ENCODE measurements at places on chromosomes 13 and 19. TPM values are rescaled to one million over a fixed set of nuclear protein-coding genes. Genes with fewer than 3 reads are reported as not detected.
A peak's percentile ranks its signal among the peaks of the same experiment; 100 is the strongest.

Gene NFIX
- 18.4 TPM for polyA plus RNA-seq

Gene SIAH3
- 0.86 TPM for polyA plus RNA-seq

Gene ZNF814
- 49.1 TPM for polyA plus RNA-seq

Gene B3GNT8
- polyA plus RNA-seq, result 6.5 TPM

Gene ADGRL1
- 34.3 TPM for polyA plus RNA-seq

Gene NR1H2
- 31.7 TPM for polyA plus RNA-seq

Gene MUC16
- 0.07 TPM for polyA plus RNA-seq

Gene ZNF112
- 14.2 TPM for polyA plus RNA-seq

Gene FGF21
- polyA plus RNA-seq, result not detected

Gene RASIP1
- polyA plus RNA-seq, result 18.7 TPM

Gene ZNF865
- polyA plus RNA-seq, result 8.2 TPM

Gene GPR183
- polyA plus RNA-seq, result 2.2 TPM

Gene VSTM1
- polyA plus RNA-seq, result 0.18 TPM

Gene CBY2
- 1.1 TPM for polyA plus RNA-seq

- no peak for DNase-seq
These were observed 102.0 kb downstream of the LACC1 start for GRCh38 chr13:43981512-43982301.

GRCh38 chr19:4174895-4175668 lies 7.3 kb downstream of the SIRT6 start:
- no peak for DNase-seq

GRCh38 chr13:102758842-102759241 lies 14.7 kb downstream of the TEX30 start:
- no peak for DNase-seq

GRCh38 chr13:60229708-60230272 lies 66.1 kb upstream of the DIAPH3 start:
- DNase-seq, result no peak

- no peak for DNase-seq
These were observed 184.8 kb downstream of the KDM4B start for GRCh38 chr19:5153601-5154128.

GRCh38 chr13:30908416-30908980 lies 2.4 kb downstream of the MEDAG start:
- no peak for DNase-seq

- no peak for DNase-seq
These were observed 96.1 kb upstream of the MBNL2 start for GRCh38 chr13:97125810-97126738.

DNA sequence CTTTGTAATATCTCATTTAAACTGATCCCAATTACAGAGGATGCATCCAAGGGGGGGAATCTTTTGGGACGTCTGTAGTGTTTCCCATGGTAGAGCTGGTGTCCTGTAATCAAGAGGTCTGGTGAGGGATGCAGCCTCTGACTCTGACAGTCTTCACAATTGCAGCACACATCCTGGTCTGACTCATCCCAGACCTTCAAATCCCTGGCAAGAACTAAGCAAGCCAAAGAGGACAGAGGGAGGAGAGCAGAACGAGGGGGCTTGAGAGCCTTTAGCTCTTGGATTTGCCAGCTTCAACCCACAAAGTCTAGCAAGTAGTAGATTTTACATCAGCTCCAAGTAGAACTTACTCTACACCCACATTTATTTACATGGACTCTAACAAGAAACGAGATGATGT lies 17.3 kb upstream of the FCGBP start:
- no peak for DNase-seq

DNA sequence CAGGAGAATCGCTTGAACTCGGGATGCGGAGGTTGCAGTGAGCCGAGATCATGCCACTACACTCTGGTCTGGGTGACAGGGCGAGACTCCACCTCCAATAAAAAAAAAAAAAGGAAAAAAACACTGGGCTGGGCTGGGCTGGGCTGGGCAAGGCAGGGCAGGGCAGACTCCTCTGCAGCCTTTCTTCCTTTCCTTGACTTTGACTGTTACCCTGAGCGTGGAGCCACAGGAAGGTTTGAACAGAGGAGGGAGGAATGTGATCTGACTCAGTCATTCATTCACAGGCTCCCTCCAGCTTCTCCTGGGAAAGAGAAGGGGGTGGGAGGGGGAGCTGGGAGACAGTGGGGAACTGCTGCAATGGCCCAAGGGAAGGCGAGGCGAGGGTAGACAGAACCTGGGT lies 2.7 kb upstream of the ACTN4 start:
- DNase-seq, result no peak

DNA sequence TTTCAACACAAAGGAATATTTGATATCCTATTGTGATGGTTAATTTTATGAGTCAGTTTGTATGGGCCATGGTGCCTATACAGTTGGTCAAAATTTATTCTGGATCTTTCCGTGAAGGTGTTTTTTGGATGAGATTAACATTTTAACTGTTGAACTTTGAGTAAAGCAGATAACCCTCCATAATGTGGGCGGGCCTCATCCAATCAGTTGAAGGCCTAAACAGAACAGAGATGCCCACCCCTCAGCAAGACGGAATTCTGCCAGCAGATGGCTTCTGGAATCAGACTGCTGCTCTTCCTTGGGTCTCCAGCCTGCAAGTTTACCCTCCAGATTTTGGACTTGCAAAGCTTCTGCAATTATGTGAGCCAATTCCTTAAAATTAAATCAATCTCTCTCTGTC lies 16.0 kb downstream of the CSNK1A1L start:
- DNase-seq, result no peak

DNA sequence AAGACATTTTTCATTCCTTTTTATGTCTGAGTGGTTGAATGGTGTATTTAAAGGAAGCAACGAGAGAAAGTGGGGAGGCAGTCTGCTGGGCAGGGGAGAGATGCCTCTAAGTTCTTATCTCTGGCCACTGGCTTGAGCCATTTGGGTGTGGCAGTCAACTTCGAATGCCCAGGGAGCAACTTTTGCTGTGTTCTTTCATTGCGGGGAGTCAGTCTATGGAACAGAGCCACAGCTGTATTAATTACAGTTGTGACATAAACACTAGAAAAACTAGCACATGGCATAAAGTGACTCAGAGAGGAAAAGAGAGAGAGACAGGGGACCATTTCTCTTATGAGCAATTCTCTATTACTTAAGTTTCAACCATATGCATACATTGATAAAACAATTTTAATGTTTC lies 40.4 kb upstream of the PDCD5 start:
- DNase-seq, result no peak

DNA sequence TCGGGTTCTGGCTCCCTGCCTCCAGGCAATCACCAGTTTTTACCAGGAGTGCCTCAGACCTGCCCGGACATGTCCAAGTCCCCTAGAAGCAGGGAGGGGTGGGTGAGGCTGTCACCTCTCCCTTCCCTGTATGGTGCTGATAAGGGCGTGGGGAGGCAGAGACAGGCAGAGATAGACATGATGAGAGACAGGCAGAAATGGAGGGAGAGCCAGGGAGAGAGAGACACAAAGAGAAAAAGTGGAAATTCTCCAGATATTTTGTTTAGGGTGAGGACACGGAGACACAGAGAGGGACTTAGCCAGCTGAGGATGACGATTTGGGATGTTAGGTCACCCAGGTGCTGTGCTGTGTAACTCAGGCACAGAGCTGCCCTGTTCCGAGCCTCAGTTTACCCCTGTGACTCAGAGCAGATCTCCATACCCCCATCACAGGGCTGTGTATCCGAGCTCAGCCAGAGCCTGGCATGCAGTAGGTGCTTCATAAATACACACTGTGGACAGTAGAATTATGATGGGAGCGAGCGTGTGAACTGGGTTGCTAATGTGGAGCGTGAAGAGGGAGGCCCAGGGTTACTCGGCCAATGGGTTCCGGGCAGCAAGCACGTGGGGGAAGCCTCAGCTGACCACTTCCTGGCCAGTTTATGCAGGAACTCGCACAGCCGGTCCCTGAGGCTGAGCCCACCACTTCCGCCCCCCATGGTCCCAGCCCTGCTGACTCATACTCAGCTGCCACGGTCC lies 11.9 kb upstream of the GDF15 start:
- DNase-seq, result peak; percentile 81

DNA sequence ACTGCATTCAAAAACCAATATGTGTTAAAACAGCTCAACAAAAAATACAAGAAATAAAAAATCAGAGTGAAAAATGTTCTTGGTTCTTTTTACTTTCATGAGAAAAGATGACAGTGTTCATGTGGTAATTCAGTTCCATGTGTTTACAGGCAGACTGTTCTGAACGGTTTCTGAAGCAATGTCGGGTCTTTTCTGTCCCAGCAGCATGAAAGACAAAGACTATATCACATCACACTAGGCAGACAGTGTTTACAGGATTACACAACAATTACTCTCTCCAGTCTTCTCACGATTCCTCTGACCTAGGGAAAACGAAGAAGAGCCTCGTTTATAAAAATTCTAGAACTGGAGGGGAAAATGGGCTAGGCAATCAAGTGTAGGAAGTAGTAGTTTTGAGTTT lies 83.4 kb downstream of the UBL3 start:
- no peak for DNase-seq

DNA sequence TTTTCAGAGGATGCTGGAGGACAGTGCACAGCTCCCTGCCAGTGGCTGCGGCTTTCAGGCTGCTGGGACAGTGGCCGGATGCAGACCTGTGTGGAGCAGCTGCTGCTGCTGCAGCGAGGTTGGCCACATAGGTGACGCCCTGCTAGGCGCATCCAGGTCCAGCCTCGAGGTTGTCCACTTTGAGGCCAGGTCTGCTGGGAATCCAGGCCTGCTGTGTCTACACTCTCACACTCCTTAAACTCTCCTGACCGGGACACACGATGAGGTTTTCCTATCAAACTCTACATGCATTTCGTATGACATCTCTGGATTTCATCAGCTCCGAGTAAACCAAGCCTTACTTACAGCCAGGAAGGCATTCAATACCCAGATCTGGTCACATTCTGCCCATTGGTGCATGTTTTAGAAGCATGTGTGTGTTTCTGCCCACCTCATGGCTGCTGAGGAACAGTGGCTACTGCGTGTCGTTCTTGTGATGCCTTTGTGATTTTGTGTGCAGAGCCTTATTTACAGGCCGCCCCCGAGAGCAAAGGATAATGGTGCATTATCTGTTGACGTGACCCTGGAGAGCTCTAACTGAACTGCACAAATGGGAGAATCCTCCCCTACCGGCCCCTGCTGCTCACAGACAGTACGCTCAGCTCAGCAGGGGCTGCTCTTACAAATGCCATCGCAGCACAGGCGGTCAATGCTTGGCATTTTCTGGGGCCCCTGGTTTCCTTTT lies 12.3 kb upstream of the MCF2L start:
- DNase-seq, result no peak

DNA sequence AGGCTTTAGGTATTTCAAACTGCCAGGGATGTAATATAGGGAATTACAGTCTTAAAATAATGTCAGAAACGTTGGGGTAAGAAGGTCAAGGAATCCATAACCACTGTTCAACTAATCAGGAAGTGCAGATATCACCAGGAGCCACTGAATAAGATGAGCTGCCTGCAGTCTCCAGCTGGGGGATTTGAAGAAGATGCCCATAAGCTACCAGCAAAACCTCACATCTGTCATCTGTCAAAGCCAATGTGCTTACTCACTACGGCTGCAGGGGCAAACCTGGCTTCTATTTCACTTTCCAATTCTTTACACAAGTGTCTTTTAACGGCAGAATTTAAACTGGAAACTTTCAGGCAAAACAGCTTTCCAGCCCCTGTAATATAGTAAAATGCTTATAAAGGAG lies 1410.1 kb upstream of the ATXN8OS start:
- no peak for DNase-seq

DNA sequence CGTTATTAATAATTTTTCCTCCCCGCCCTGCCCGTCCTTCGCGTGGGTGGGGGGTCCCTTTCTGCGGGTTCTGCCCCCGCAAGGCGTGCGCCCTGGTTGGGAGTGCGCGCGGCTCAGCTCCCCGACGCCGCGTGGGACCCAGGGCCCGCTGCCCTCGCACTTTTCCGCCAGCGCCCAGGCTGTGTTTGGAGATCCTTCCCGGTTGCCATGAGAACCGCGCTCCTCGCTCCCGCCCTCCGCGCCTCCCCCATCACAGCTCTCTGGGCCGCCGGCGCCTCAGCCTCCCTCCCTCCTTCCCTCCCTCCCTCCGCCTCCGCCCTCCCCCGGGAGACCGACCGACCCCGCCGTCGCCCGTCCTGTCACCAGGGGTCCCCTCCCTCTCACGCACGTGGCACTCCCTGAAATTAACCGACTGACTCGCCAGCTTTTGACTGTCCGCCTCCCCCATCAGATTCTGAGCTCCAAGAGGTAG lies 2.4 kb upstream of the SSBP4 start:
- DNase-seq, result no peak

DNA sequence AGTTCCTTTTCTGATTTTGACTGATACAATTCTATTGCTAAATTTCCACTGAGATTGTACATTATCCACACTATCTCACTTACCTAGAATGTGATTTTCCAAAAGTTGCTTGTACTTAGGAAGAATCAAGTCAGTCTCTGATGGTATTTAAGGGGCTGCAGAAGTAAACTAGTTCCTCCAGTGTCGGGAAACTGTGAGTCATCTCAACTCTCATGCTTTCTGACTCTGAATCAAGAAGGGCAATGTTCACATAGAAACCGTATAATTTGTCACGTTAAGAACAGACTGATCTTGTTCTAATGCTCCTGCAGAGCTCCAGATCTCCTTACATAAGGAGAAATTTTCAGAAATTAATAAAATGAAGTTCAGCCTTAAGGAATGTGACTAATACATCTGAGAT lies 369.3 kb downstream of the KLF5 start:
- DNase-seq, result no peak

DNA sequence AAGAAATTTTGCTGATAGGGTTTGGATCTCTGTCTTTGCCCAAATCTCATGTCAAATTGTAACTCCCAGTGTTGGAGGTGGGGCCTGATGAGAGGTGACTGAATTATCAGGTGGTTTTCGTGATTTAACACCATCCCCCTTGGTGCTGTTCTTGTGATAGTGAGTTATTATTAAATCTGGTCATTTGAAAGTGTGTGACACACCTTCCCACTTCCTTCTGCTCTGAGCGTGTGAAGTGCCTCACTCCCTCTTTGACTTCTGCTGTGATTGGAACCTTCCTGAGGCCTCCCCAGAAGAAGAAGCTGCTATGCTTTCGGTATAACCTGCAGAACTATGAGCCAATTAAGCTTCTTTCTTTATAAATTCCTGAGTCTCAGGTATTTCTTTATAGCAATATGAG lies 632.0 kb downstream of the SLITRK5 start:
- no peak for DNase-seq

GRCh38 chr19:1651568-1652291 lies 685 bp downstream of the TCF3 start:
- DNase-seq, result no peak

GRCh38 chr19:12952488-12953137 lies 4.4 kb downstream of the GADD45GIP1 start:
- DNase-seq, result no peak

DNA sequence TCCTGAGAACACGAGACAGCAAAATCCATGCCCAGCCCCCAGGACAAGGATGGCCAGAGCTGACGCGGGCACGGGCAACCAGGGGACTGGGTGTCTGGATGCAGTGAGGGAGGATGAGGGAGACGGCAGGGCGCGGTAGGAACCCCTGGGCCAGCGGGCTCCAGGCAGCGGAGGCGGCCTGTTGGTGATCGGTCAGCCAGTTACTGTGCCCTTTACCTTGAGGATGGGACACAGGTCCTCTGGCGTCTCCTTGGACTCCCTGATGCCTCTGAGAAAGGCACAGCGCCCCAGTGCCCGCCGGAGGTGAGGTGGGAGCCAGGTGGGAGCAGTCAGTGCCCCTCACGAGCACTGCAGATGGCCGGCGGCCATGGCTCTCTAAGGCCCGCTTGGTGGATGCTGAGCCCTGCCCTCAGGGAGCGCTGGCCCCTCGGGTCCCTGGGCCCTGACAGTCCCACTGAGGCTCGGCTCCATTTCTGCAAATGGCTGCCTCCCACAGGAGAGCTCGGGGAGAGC lies 31.2 kb downstream of the C13orf46 start:
- no peak for DNase-seq

GRCh38 chr13:77789376-77789775 lies 91.9 kb downstream of the SLAIN1 start:
- DNase-seq, result no peak
